ENCODE measurements at places on chromosomes 2 and 18.
A peak's percentile ranks its signal among the peaks of the same experiment; 100 is the strongest.

DNA sequence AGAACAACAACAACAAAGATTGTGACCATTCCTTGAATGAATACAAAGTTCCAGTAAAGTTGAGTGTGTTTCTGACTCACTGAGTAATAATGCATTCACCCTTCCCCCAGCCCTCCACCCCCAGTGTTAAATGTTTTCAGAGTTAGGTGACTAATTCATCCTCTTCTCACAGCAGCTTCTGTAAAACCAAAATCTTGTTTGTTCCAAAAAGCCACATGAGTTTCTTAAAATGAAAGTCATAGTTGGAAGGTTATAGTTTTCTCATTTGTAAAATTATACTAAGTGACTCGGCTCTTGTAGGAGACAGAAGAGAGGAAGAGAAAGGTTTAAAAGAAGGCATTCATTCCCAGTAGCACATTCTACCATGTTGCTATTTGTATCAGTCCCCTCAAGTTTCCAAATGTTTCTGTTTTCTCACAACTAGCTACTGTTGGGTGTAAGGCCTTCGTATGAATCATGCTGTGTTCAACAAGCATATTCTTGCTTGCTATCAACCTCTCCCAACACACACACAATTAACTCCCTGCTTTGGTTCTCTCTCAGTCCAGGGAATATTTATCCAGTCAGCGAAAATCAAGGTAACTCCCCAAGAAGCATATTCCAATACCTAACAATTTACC is 75.3 kb downstream of the MBD2 start:
- peak; percentile 1 for DNase-seq

GRCh38 chr2:8954990-8955389 is 48.5 kb downstream of the MBOAT2 start:
- no peak for DNase-seq

- no peak for DNase-seq
Observed at GRCh38 chr2:233241803-233242202, 9.7 kb upstream of the ATG16L1 start.

- DNase-seq = no peak
Observed at GRCh38 chr2:47486841-47487497, 84.0 kb downstream of the MSH2 start.

- no peak for DNase-seq
Observed at GRCh38 chr2:161599842-161600241, 24.4 kb upstream of the SLC4A10 start.

GRCh38 chr2:173109253-173110188 is 33.9 kb downstream of the MAP3K20 start:
- DNase-seq = no peak
